Esophagus squamous epithelium (tissue), 5 donors: ENCODE measurements at places on chromosomes 3 and 15.

DNA sequence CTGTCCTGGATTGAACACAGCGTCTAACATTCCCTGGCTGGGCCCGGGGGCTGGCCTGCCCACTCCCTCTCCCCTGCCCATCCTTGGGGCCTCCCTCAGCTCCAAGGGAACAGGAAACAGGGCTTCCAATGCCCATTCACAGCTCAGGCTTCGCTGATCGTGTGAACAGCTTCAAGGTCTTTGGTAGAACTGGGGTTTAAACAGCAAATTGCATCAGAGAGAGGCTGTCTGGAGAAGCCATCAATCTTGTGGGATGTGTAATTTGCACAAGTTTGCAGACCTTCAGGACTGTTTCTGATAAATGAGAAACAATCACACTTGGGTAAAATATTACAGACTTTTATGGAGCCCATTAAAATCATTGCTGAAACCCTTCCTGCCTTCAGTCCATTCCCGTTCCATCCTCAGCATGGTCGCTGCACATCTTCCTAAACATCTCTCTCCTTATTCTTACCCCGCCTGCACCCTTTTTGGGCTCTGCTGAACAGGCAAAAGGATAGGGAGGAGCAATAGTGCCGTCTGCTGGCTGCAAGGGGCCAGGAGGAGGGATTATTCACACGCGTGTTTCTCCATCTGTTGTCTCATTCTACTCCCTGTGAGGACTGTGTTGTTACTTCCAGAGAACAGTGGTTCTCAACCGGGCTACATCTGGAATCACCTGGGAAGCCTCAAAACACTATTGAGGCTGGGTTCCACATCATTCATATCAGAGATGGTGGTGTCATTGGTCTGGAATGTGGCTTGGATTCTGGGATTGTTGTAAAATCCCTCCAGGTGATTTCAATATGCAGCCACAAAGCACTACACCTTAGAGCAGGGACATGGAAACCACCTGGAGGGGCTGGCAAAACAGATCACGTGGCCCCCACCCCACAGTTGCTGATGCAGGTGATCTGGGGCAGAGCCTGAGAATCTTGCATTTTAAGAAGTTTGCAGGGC lies 116.3 kb downstream of the CLSTN2 start:
- DNase-seq: no peak

DNA sequence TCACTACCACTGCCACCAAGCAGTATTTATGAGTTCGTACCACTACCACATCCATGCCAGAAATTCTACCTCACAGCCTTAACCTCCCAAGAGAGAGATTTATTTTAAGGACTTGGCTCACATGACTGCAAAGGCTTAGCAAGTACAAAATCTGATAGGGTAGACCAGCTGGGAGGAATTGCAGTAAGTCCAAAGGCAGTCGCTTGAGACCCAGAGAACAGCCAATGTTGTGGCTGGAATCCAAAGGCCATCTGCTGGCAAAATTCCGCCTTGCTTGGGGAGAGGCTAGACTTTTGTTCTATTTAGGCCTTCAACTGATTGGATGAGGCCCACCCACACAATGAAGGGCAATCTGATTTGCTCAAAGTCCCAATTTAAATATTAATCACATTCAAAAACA lies 101.4 kb upstream of the STT3B start:
- no peak for DNase-seq

DNA sequence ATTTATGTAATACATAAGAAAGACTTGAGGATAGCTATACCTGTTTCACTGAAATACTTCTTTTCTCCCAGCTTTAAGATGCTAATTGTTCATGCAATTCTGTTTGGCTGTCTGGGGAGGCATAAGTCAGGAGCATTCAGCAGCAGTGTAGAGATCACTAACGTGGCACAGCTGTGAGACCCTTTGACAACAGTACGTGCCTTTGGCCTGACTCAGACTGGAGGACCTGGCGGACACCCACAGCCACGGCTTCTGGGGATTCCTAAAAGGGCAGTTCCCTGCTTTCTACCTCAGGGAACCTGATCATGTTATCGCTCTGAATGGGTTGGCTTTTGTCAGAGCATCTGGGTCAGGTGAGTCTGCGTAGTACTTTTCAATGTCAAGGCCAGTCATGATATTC lies 295.0 kb upstream of the ICE2 start:
- no peak for DNase-seq

DNA sequence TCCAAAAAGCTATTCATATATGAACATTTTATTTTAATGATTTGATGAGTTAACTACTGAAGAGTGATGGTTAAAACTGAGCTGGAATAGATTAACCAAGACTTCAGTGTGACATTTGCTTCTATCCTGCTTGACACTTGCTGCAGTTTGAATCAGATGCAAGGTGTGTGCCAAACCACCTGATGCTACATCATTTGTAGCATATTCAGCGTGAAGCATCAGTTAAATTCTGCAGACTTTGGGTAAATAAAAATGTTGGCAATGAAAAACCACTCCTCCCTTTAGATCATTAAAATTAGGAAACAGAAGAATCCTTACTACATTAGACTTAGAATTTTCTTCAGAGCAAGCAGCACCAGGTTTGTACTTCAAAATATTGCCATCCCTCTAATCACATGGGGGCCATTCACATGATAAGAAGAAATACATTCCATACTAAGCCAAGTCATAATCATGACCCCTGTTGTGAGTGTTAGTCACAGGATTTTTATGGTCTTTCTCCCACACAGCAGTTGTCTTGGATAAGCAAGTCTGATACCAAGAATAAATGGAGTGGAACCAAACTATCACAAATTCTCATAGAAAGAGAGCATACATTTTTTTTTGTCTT lies 160.7 kb upstream of the TNIK start:
- no peak for DNase-seq

DNA sequence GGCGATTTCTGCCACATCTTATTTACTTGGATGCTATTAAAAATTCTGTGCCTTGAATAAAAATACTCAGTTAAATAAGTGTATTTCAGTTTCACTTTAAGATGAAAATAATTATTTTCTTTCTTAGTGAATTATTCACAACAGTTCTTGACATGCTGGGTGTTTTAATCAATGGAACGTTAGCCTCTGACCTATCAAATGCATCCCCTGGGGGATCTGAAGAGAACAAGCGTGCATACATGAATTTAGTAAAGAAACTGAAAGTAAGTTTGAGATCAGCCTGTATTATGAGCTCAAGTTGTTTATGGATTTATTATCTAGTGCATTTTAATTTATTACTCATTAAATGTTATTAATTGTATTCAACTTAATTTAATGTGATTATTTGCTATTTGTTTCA lies 597 bp downstream of the P2RY12 start:
- DNase-seq: no peak

GRCh38 chr3:49616491-49616941 lies 57.6 kb upstream of the APEH start:
- no peak for DNase-seq

- DNase-seq: no peak
These were observed 23.9 kb upstream of the GRIP2 start for GRCh38 chr3:14563946-14564539.

GRCh38 chr3:107916171-107916570 lies 174.7 kb downstream of the CD47 start:
- no peak for DNase-seq

DNA sequence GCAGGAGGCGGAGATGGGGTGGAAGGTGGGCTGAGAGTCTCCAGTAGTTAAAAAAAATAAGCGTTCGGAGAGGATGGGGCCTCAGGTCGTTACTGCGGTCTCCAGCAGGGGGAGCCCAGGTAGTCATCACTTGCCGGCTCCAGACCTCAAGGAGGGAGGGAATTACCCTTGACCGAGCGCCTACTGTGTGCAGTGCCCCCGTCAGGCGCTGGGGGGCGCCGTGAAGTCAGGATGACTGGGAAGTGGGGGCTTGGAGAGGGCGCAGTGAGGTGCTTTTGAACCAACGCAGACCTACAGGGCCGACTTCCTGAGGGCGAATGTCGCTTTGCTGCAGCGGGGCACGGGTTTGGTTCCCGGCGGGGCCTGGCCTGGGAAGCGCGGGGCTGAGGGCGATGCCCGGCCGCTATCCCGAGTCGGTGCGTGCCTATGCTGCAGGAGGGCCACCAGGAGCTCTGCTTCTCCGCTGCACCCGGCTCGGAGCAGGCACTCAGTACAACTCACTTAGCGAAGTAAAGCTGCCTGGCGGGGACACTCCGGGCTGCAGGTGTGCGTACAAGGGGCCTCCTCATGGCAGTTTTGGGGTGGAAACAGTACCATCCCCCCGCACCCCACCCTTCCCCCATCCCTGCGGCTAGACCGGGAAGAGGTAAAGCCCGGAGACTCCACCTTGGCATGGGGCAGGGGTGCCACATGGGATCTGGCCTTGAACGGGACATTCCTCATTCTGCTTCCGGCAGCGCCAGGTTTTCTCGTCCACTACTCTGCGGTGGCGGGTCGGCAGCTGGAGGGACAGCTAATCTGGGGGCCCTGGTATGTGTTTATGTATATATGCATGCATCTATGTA lies 79.8 kb downstream of the RHCG start:
- no peak for DNase-seq

- no peak for DNase-seq
These were observed 3.9 kb downstream of the ZNF197 start for GRCh38 chr3:44628716-44629115.

DNA sequence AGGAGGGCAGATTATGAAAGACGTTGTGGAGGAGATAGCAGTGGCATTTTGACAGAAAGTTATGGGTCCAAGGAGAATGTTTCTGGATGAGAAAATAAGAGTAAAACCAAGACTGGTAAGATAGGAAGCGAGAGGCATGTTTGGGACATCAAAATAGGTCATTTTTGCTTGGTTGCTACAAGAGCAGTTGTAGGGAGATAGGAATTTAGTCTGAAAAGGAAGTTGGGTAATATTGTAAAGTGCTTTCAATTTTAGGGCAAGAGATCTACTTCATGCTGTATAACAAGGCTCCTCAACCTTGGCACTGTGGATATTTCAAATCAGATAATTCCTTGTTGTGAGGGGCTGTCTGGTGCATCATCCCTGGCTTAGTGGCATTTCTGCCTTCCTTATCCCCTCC lies 118.0 kb upstream of the DPH6 start:
- DNase-seq: no peak

- no peak for DNase-seq
These were observed 157.1 kb downstream of the RSRC1 start for GRCh38 chr3:158267015-158267414.

- no peak for DNase-seq
These were observed 26.9 kb upstream of the TPM1 start for GRCh38 chr15:63015618-63016017.

- DNase-seq: no peak
These were observed 550.0 kb upstream of the ALCAM start for GRCh38 chr3:104816716-104817115.

DNA sequence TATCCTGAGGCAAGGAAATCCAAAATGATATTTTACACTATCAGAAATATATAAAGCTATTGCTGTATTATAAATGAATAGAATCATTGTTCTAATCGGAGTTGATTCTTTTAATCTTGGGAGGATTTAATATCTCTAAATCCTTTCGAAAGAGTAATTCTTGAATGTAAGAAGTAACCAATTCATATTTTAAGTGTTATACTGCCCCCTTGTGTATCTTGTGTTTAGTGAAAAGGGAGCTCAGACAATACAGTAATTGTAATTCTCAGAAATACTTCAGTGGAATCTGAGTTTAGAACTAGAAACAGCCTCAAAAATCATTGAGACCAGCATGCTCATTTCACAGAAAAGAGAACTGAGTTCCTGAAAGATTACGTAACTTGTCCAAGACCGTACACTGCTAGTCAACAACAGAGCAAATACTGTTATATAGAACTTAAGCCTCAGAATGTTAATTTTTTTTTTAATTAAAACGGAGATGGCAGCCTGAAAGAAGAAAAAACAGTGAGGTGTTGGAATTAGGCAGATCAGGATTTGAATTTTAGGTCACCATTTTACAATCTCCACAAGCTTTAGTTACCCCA lies 42.9 kb downstream of the PLCH1 start:
- no peak for DNase-seq

DNA sequence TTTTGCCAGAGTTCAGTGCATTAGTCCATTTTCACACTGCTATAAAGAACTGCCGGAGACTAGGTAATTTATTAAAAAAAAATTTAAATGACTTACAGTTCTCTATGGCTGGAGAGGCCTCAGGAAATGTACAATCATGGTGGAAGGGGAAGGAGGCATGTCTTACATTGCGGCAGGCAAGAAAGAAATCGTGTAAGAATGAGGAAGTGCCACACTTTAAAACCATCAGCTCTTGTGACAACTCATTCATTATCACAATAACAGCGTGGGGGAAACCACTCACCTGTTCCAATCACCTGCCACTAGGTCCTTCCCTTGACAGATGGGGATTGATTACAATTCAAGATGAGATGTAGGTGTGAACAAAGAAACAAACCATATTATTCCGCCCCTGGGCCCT lies 1361.4 kb downstream of the NSUN3 start:
- DNase-seq: no peak

- DNase-seq: no peak
These were observed 87.5 kb downstream of the CORO2B start for GRCh38 chr15:68666120-68666811.

DNA sequence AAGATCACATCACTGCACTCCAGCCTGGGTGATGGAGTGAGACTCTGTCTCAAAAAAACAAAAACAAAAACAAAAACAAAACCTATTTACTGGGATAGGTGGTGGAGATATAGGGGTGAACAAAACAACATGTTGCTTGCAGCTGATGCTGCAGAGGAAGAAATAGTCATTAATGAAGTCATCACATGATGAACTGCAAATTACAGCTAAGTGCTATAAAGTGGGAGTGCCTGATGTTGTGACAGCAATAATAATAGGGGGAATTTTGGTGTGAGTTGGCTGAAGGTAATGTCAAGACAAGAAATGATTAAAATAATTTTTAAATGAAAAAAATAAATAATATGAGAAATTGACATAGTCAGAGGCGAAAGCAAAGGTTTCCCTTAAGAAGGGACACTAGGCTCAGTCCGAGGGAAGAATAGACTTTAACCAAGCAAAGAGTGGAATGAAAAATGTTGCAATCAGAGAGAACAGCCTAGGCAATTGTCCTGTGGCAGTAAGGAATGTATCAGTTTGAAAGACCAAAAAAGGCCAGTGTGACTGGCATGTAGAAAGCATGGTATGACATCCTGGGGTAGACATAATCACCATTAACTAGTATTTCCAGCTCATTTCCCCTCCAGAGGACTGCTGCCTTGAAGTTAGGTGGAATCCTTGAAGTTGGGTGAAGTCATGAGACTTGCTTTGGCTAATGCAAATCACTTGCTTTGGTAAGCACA lies 14.7 kb upstream of the PIK3CB start:
- DNase-seq: no peak
